ENCODE measurements at places on chromosomes 6 and 20. TPM values are rescaled to one million over a fixed set of nuclear protein-coding genes. Genes with fewer than 3 reads are reported as not detected.

ANGPT4 gene
- not detected for total RNA-seq

VSX1 gene
- not detected for total RNA-seq

ALDH8A1 gene
- total RNA-seq = not detected

PBOV1 gene
- not detected for total RNA-seq

EFCAB8 gene
- 0.06 TPM for total RNA-seq

SNRPB gene
- total RNA-seq = 883 TPM

GRCh38 chr6:158031381-158032353 lies 50.0 kb downstream of the SYNJ2 start:
- peak; percentile 89 for DNase-seq

DNA sequence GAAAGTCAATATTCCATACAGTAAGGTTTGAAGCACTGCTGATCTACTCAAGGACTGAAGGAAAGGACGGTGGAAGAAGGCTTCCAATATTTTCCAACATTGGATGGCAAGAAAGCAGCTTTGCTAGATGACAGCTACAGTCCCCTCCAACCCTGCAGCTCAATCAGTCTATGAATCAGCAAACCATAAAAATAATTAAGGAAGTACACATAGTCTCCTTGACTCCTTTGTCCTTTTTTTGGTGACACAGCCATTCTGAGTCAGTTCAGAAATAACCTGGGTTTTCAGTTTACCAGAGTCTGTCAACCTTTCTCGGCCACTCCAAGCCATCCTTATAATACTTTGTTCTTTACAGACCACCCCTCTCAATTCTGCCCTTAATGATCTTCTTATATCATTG lies 232.5 kb downstream of the IBTK start:
- DNase-seq = peak; percentile 31

DNA sequence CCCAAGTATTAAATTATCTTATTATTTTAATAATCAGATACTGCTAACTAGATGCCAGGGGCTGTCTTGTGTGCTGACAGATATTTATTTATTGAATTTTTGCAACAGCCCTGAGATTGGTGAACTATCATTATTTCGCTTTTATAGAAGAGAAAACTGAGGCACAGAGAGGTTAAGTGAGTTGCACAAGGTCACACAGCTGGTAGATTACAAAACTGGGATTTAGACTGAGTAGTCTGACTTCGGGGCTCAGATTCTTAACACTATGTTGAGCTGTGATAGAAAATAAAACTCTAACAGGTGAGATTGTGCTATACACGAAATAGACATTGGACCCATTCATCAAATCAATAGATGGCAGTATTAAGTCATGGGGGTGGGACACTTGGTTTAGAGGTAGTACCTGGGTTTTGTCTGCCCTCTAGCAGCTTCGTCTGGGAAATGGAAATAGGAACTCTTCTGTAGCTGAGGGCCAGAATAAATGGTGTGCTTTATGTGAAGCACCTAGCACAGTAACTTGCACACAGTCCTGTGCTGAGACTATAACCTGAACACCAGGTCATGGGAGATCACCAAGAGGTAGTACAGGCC lies 113.4 kb downstream of the B3GAT2 start:
- no peak for DNase-seq

GRCh38 chr6:46510651-46511050 lies 19.4 kb upstream of the RCAN2 start:
- DNase-seq = peak; percentile 19

- DNase-seq = no peak
Observed at GRCh38 chr20:23998392-23998791, 9.8 kb upstream of the GGTLC1 start.

DNA sequence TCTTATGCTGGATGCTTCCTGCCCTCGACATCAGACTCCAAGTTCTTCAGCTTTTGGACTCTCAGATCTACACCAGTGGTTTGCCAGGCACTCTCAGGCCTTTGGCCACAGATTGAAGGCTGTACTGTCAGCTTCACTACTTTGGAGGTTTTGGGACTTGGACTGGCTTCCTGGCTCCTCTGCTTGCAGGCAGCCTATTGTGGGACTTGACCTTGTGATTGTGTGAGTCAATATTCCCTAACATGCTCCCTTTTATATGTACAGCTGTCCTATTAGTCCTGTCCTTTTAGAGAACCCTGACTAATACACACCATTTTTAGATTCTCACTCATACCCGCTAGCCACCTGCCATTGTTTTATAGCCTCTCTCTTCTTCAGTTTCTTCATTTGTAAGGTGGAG lies 382.1 kb upstream of the TSHZ2 start:
- DNase-seq = no peak

- DNase-seq = no peak
Observed at GRCh38 chr6:158564243-158565121, 4.6 kb downstream of the TMEM181 start.

DNA sequence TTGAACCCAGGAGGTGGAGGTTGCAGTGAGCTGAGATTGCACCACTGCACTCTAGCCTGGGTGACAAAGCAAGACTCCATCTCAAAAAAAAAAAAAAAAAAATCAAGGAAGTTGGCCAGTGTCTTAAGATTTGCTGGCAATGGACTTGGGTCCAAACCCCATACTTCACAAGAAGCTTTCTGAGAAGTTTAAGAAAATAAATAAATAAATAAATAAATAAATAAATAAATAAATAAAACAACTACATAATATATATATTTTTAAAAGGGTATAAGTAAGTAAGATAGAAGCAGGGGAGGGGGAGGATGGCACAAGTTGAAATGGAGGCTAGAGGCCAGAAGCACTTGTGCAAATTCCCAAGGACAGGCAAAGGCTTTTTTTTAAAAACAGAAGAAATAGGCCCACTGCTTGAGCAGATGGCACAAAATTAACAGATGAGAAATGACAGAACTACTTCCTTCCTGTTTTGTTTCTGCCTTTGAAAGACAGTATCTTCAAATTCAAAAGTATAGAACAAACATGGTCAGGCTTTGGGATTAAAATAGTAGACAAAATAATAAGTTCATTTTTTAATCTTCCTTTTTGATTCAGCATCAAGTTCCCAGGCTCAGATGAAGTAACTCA lies 287.7 kb downstream of the ALDH8A1 start:
- DNase-seq = no peak

- DNase-seq = peak; percentile 85
Observed at GRCh38 chr20:10674684-10675449, 1.1 kb upstream of the JAG1 start.

- DNase-seq = no peak
Observed at GRCh38 chr6:95958686-95959085, 57.1 kb upstream of the FUT9 start.

GRCh38 chr6:15265787-15266186 lies 19.9 kb downstream of the JARID2 start:
- DNase-seq = no peak

- DNase-seq = no peak
Observed at GRCh38 chr6:154923199-154923869, 71.8 kb upstream of the TIAM2 start.

GRCh38 chr6:142822383-142822782 lies 122.6 kb downstream of the HIVEP2 start:
- DNase-seq = no peak

GRCh38 chr6:47094241-47094925 lies 52.3 kb upstream of the ADGRF1 start:
- DNase-seq = no peak

- peak; percentile 42 for DNase-seq
Observed at GRCh38 chr6:13908955-13909381, 15.8 kb upstream of the RNF182 start.

- no peak for DNase-seq
Observed at GRCh38 chr6:37496951-37497885, 2.5 kb downstream of the CCDC167 start.

DNA sequence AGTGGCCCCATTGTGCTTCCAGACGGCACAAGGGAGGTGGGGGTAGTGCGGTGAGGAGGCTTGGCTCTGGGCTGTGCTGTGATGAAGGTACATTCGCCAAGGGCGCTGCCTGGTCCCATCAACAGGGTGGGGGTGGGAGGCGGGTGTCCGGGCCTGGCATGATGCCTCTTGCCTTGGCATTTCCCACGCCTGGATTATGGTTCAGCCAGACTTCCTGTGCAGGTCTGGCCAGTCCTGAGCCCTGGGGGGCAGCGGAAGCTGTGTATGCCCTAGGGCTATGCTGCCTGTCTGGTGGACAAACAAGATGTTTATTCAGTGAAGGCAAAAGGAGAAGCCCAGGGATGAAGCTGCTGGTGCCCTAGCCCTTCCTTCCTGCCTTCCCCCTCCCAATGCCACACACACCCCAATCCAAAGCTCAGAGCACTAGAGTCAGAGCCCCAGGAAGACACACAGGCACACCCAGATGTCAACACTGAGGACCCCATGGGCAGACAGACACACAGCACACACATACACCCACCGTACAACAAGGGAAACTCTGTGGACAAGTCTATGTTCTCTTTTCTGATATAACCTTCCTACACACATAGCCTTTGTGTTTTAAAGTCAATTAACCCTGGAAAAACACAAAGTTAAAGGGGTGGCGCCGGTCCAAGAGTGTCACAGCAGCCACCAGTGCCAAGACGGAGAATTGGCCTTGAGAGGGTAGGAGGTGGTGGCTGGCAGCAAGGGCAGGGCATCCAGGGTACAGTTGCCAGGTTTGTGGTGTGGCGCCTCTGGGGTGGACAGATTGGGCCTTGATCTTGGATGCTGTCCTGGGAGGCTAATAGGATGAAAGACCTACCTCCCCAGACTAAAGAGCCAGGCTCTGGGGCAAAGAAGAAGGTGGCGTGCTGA lies 54.7 kb upstream of the SAYSD1 start:
- no peak for DNase-seq

DNA sequence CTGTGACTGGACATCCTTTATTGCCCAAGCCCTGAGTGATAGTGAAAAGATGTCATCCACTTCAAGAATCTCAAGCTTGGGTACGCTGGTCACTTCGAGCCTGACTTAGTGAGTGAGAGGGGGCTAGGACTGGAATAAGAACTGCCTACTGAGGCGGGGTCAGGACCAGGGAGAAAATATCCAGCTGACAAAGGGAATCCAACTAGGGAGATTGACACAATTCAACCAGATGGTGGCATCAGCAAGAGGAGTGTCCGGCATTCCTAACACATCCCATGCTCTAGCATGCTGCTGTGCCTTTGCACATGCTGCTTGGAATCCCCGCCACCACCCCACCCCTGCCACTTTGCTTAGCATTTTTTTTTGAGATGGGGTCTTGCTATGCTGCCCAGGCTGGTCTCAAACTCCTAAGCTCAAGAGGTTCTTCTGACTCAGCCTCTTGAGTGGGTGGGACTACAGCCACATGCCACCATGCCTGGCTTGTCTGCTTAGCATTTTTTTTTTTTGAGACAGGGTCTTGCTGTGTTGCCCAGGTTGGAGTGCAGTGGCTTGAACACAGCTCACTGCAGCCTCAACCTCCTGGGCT lies 6.5 kb upstream of the CEP250 start:
- DNase-seq = no peak

GRCh38 chr6:139010674-139011073 lies 17.9 kb upstream of the ABRACL start:
- no peak for DNase-seq

DNA sequence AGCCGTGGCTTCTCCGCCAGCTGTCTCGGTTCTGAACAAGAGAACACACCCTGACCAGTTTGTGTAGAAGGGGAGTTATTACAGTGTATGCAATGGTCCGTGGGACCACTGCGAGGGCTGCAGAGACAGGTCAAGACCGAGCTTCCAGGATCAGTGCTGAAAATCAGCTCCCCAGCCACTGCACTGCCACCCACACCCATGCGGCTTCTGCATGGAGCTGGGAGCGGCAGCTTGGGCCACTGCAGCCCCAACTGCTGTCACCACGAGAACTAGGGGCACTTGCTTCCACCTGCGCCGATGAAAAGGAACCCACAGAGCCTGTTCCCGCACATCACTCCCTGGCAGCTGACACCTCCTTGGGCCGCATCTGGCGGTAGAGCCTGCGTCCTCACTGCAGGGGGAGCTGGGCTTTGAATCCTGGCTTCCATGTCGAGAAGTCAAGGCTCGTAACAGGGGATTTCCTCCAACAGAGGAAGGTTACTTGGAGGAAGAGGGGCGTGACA lies 56.2 kb downstream of the TMEM242 start:
- no peak for DNase-seq

DNA sequence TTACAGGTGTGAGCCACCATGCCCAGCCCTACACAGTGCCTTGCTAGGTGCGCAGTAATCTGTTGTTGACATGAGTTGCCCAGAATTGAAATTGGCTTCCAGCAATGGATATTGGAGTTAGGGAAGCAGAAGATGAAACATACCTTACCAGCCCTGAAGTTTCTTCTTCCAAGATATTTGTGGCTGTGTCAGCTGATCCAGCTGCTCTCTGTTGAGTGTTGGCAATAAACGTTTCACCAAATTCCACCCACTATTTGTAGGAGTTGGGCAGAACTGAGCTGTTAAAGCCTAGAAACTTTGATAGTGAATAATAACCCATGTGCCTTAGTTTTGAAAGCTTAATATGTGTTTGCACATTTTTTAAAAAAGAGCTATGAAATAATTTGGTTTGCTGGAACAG lies 218.2 kb upstream of the SNX9 start:
- peak; percentile 4 for DNase-seq

DNA sequence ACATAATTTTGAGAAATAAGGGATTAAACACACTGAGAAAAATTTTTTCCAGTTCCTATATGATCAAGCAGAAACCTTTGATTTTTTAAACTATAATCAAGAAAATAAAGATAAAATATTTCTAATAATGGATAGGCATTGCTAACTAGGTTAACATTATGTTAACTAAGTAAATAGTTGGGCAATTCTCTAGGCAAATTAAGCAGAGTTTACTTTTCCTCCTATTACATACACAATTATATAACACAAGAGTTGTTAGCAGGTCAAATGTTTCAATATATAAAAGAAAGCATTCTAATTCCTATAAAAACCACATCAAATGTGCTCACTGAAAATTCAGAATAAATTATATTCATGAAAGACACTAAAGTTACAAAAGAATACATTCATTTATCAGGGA lies 191.7 kb downstream of the GMDS start:
- no peak for DNase-seq

GRCh38 chr6:829656-830055 lies 136.7 kb upstream of the EXOC2 start:
- DNase-seq = peak; percentile 82

DNA sequence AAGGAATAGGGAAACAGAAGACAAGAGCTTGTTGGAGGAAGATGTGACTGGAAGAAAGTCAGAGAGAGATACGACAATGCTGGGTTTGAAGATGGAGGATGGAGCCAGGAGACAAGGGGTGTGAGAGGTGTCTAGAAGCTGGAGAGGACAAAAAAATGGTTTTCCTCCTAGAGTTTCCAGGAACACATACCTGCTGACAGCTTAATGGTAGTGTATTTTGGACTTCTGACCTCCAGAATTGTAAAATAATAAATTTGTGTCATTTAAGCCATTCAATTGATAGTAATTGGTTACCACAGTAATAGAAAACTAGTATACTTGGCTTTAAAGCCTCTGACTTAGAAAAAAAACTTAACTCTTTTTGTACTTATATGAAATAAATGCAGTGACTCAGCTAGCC lies 3.6 kb downstream of the AIG1 start:
- no peak for DNase-seq

- peak; percentile 26 for DNase-seq
Observed at GRCh38 chr6:153028286-153028685, 25.8 kb upstream of the MTRF1L start.

GRCh38 chr20:3326779-3327521 lies 80.5 kb downstream of the DNAAF9 start:
- no peak for DNase-seq

GRCh38 chr20:57079031-57080005 lies 187.1 kb downstream of the BMP7 start:
- peak; percentile 87 for DNase-seq

Measured in SJSA1 (cell line).